ENCODE measurements at places on chromosomes 1 and 21.

DNA sequence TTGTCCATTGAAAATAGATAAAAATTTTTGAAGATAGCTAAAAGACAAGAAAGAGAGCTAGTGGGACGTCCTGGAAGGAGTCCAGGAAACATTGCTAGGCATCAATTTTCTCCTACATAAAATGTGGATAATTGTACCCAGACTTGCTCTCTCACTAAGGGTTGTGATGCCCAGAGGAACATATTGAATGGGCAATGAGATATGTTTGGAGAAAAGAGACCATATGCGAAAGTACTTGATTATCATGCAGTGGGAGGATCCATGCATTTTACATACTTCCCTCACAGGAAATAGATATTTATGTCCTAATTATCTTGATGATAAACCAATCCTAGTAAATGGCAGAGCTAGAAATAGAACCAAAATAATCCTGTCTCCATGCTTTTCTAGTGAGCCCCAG lies 108.4 kb upstream of the TNR start:
- no peak for DNase-seq

DNA sequence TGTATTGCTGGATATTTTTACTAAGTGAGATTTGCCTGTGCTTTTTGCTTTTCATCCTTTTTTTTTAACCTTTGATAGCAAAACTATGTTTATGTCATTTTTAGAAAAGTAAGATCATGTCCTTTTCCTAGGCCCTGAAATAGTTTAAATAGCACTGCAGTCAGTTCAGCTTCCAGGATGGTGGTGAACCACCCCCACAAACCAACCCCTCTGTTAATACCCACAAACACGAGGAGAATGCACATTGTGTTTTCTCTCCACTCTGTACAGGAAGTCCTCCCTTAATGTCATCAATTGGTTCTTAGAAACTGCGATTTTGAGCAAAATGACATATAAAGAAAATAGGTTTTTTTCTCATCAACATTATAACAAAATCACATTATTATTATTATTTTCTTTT lies 117.7 kb upstream of the DSCAM start:
- no peak for DNase-seq

GRCh38 chr1:163872067-163872466 lies 550.3 kb downstream of the NUF2 start:
- no peak for DNase-seq

DNA sequence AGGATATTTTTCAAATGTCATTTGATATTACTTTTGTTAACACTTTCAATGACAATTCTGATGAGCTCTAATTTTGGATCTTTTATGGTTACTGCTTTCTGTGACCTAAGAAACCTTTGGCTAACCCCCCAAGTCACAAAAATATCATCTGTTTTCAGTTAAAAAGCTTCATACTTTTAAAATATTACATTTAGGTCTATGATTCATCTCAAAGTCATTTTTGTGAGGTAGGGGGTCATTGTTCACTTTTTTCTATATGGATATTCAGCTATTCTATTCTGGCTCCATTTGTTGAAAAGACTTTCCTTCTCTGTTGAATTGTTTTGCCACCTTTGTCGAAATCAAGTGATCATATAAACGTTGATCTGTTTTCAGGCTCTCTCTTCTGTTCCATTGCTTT lies 44.8 kb downstream of the UCHL5 start:
- no peak for DNase-seq

DNA sequence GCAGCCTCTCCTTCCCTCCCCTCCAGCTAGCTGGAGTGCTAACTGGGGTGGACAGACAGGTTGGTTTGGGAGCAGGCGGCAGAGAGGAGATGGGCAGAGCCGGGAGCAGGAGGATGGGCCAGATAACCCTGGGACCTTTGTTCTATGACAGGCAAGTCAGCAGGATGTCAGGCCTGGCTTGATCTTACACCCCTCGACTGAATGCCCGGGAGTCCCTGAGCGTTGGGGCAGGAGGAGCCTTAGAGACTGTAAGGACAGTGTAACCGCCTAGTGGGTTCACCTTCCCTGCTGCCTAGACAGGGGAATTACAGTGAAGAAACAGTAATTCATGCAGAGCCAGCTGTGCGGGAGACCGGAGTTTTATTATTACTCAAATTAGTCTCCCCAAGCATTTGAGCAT lies 60.2 kb downstream of the MDM4 start:
- no peak for DNase-seq

GRCh38 chr1:23692308-23692871 lies 784 bp downstream of the RPL11 start:
- no peak for DNase-seq

DNA sequence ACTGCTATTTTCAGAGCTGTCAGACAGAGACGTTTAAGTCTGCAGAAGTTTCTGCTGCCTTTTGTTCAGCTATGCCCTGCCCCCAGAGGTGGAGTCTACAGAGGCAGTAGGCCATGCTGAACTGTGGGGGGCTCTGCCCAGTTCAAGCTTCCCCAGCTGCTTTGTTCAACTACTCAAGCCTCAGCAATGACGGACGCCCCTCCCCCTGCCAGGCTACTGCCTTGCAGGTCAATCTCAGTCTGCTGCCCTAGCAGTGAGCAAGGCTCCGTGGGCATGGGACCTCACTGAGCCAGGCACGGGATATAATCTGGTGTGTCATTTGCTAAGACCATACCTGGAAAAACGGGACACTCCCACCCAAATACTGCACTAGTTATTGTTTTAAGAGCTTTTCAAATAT lies 219.7 kb downstream of the BRINP3 start:
- DNase-seq: no peak

GRCh38 chr1:6898974-6899539 lies 113.8 kb downstream of the CAMTA1 start:
- DNase-seq: no peak

DNA sequence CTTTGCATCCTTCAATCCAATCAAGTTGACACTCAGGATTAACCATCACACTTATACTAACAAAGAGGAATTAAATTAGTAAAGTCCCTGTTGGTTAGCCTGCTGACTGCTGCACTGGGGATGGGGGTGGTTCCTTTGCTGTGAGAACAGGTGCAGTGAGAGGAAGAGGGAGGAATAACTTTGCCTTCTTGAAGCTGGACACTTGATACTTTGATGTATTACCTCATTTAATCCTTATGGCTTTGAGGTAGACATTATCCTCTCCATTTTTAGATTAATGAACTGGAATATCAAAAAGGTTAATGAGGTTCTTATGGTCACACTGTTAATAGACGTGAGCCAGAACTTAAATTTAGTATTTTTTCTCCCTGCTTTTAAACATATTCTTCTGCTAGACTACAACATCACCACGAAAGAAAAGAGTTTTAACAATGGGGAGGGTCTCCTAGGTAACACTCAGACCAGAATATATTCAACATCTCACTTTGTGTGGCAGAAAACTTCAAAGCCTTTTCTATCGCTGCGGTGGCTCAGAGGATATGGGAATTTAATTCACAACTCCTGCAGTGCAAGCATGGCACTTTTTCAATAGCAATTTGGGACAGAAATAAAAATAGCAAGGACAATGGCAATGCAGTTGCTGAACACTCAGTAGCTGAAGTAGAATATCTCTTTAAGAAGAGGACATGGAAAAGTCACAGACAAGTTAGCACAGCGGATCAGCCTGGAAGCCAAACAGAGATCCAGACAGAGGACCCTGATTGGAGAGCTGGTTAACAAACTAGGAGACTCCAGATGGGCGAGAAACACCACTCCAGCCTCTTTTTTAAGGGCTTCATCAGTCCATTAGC lies 68.8 kb upstream of the DNAH14 start:
- DNase-seq: no peak

DNA sequence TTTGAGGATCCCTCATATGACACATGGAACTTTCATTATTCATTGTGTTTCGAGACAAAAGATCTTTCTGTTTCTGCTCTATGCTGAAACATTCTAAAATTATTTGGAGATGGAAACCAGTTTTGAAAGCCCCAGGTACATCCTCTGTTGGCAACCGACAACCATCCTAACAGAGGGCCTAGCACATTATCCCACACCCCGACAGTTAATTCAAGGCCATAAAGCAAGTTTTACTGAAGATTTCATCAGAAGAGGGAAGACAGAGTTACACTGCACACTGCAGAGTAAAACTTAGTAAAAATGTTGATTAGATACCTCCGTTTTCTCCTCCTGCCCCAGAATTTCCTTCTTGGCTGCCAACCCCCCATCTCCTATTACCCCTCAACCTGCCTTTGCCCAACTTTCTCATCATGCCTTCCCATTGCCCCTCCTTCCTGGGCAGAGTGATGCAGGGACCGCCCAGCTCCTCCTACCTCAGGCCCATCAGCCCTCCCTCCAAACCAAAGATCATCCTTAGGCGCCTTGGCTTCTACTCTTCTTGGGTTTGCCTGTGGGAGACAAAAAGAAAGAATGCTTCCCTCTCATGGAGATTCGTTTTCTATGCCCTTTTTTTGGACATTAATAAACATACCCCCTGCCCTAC lies 52.9 kb upstream of the CITED4 start:
- no peak for DNase-seq

DNA sequence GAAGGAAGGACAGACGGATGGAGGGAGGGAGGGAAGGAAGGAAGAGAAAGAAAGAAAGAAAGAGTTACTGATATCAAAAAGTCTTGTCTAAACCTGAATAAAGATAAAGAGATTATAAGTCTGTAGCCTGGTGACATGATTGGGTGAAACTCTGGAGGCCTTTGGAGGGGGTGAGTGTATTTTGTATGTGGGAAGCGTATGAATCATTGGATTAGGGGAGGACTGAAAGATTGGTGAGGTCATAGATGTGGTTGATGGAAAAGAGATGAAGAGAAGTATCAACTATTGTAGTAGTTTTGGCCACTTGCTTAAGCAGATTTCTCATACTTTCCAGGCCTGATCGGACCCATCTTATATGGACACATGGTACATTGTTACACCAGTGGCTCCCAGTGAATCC lies 11.5 kb upstream of the KCNJ6 start:
- no peak for DNase-seq

DNA sequence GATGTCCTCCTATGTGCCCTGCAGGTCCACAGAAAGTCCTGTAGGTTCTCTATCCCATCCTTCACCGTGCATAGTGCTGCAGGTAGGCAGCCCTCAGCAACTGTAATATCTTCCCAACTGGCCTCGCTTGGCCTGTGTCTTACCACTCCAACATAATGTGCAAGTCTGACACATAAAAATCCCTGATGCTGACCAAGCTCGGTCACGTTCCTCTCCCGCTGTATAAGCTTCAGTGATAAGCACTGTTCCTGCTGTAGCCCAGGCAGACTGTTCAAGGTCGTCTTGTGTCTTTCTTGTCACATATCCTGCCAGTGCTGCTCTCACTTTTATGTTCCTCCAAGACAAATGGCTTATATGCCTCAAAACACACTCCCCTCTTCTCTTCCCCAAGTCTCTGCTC lies 19.4 kb upstream of the KCNE1 start:
- DNase-seq: no peak

- no peak for DNase-seq
Measured at GRCh38 chr1:164759979-164760469, 201.0 kb downstream of the PBX1 start.

Data from stimulated activated CD4-positive, alpha-beta T cell treated with anti-CD3 and anti-CD28 coated beads, Interleukin-1b, Interleukin-23, amount 100 ng/mL, for 1 hour (primary cell).